Mesenchymal stem cell (in vitro differentiated cells and primary cell): ENCODE measurements at places on chromosomes 4 and X.

GRCh38 chr4:16884673-16885460 is 13.6 kb downstream of the LDB2 start:
- no peaks in the 10 kb centered on the region for H3K27me3 ChIP-seq
- no peaks in the 10 kb centered on the region for H3K4me1 ChIP-seq
- H3K4me3 ChIP-seq = no peak overlapping the region
- H3K36me3 ChIP-seq = peaks cover 79% of the 10 kb centered on the region

DNA sequence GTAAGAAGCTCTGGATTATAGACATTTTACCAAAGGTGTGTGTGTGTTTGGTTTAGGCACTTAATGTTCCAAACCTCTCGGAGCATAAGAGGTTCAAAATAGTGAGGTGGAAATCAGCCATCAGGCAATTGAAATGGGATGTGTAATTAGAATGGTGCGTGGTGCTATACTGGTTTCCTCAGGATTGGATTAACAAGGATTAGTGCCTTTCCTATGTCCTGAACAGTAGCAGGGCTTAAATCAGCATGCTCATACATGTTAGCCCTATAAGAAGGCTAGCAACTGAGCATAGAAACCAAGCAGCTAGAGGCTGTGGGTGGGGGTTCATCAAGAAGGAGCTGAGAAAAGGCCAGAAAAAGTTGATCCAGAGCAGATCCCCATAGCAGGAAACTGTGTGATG is 256.8 kb upstream of the CXXC4 start:
- H3K36me3 ChIP-seq = no peaks in the 10 kb centered on the region
- no peaks in the 10 kb centered on the region for H3K4me1 ChIP-seq
- no peaks in the 10 kb centered on the region for H3K27me3 ChIP-seq
- DNase-seq = no peak

- H3K4me3 ChIP-seq = no peak overlapping the region
- H3K4me1 ChIP-seq = no peaks in the 10 kb centered on the region
- no peak overlapping the region for H3K27ac ChIP-seq
- H3K36me3 ChIP-seq = no peaks in the 10 kb centered on the region
These were observed 26.7 kb upstream of the GUCY1A1 start for GRCh38 chr4:155639704-155640523.

DNA sequence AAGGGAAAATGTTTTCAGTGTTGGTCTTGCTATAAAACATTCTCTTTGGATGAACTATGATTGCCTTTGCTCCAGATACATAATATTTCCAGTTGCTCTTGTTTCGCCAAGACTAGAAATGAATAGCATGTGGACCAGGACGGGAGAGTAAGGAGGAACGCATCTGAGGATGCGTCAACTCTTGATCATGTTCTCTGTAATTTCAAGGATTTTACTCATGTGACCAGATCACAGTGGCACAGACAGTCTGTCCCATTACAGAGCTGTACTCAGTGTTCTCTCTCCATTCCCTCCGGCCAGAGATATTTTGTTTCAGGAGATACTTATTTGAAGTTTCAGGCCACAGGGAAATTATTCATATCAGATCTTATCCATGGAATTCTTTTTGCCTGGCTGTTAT is 266.6 kb downstream of the MID1IP1 start:
- H3K4me1 ChIP-seq = no peaks in the 10 kb centered on the region
- no peaks in the 10 kb centered on the region for H3K36me3 ChIP-seq
- DNase-seq = no peak
- H3K4me3 ChIP-seq = no peak overlapping the region
- H3K27me3 ChIP-seq = peaks cover 31% of the 10 kb centered on the region
- H3K27ac ChIP-seq = no peak overlapping the region

GRCh38 chr4:126727461-126727860 is 905.3 kb upstream of the INTU start:
- H3K4me3 ChIP-seq = no peak overlapping the region
- DNase-seq = no peak
- no peaks in the 10 kb centered on the region for H3K27me3 ChIP-seq
- H3K27ac ChIP-seq = no peak overlapping the region
- no peaks in the 10 kb centered on the region for H3K36me3 ChIP-seq

DNA sequence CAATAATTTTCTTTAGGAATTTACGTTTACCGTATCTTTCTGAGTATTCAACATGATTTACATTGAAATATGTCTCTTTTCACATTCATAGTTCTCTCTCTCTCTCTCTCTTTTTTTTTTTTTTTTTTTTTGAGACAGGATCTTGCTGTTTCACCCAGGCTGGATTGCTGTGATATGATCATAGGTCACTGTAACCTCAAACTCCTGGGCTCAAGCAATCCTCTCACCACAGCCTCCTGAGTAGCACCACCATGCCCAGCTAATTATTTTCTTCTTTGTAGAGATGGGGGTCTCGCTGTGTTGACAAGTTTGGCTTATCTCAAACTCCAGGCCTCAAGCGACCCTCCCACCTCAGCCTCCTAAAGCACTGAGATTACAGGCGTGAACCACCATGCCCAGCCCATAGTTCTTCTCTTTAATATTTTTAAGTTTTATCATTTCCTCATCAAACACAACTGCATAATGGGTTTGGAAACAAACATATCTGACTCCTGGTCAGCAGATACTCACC is 9.8 kb downstream of the SRP72 start:
- no peak for DNase-seq
- H3K4me3 ChIP-seq = no peak overlapping the region
- H3K27ac ChIP-seq = no peak overlapping the region
- H3K4me1 ChIP-seq = no peaks in the 10 kb centered on the region
- no peaks in the 10 kb centered on the region for H3K27me3 ChIP-seq
- H3K36me3 ChIP-seq = peaks cover 30% of the 10 kb centered on the region

- H3K4me1 ChIP-seq = no peaks in the 10 kb centered on the region
- no peaks in the 10 kb centered on the region for H3K36me3 ChIP-seq
- DNase-seq = no peak
- H3K4me3 ChIP-seq = no peak overlapping the region
These were observed 379.4 kb downstream of the FBXW7 start for GRCh38 chr4:152156442-152156841.

DNA sequence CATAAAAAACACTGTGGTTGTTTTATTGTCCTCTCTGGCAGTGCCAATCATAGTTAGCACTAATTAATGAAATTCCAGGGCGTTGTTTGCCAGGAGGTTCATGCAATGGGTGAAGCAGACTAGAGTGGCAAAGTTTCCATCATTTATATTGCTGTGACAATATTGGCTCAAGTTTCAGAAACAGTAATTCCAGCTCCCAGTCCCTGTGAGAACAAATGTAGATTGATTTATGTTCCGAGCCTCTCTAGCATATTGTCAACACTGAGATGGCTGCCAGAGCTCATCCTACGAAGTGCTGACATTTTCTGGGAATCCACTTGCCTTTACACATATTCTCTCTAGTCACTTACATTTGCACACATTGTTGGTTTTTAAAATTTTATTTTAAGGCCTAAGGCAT is 440.0 kb upstream of the IGFBP7 start:
- no peak overlapping the region for H3K4me3 ChIP-seq
- no peaks in the 10 kb centered on the region for H3K4me1 ChIP-seq
- H3K36me3 ChIP-seq = no peaks in the 10 kb centered on the region

GRCh38 chrX:19630228-19630627 is 114.9 kb upstream of the MAP3K15 start:
- H3K4me1 ChIP-seq = peaks cover 12% of the 10 kb centered on the region
- H3K27ac ChIP-seq = no peak overlapping the region

DNA sequence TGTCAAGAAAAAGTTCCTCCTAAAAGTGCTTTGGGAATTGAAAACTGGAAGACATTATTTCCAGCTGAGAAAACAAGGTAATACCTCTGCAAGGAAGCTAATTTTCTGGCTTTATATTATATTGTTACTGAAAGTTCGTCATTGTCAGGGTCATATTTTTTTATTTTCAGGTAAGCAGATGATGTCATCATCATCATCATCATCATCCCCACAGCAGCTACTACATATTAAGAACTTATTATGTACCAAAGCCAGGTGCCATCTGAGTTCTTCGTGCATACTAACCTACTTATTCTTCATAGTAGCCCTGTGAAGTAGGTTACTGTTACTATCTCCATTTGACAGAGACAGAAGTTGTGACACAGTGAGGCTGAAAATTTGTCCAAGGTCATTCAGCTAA is 52.9 kb upstream of the MND1 start:
- H3K4me3 ChIP-seq = no peak overlapping the region
- no peaks in the 10 kb centered on the region for H3K27me3 ChIP-seq
- H3K27ac ChIP-seq = no peak overlapping the region
- H3K36me3 ChIP-seq = peaks cover 47% of the 10 kb centered on the region
- H3K4me1 ChIP-seq = peaks cover 10% of the 10 kb centered on the region

GRCh38 chrX:121851033-121851432 is 803.6 kb downstream of the GLUD2 start:
- no peaks in the 10 kb centered on the region for H3K27me3 ChIP-seq
- no peak overlapping the region for H3K4me3 ChIP-seq
- no peaks in the 10 kb centered on the region for H3K4me1 ChIP-seq
- H3K36me3 ChIP-seq = no peaks in the 10 kb centered on the region
- no peak for DNase-seq

DNA sequence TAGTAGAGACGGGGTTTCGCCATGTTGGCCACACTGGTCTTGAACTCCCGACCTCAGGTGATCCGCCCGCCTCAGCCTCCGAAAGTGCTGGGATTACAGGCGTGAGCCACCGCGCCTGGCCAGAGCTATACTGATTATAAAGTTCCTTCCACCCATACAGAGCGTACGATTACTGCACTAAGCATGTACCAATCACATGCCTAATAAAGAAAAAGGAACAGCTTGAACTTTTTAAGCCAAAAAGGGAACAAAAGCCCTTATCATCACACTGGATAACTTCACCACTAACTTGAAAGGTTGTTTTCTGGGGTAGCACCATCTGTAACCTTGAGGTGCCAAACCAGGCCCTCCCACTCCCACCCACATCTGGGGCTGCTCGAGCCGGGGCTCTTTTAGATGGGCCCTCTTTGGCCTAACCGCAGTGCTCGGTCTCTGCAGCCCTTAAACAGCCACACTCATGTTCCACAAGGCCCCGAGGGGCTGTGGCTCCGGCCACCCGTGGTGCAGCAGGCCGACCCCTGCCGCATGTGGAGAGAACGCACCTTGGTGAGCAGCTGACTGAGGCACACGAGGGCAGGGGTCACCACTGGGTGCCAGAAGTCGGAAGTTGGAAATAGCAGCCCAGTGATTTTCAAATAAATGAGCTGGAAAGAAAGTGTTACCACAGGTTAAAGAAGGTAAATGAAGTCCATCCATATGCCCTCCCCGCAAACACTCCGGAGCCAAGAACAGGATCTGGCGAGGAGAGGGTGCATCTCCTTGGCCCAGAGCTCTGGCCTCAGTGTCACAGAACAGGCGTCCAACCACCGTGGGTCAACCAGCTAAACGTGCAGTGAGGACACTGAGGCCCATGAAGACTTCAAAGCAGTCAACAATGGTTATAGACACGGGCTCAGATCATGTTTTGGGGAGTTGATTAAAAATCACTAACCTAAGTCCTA is 18.4 kb downstream of the NOP14 start:
- H3K27ac ChIP-seq = no peak overlapping the region
- peaks cover 9% of the 10 kb centered on the region for H3K4me1 ChIP-seq
- no peak for DNase-seq
- no peak overlapping the region for H3K4me3 ChIP-seq
- peaks cover 93% of the 10 kb centered on the region for H3K36me3 ChIP-seq

GRCh38 chrX:101931136-101931487 is 715 bp downstream of the ZMAT1 start:
- no peak for DNase-seq
- H3K27me3 ChIP-seq = no peaks in the 10 kb centered on the region
- H3K4me1 ChIP-seq = no peaks in the 10 kb centered on the region
- H3K36me3 ChIP-seq = no peaks in the 10 kb centered on the region

DNA sequence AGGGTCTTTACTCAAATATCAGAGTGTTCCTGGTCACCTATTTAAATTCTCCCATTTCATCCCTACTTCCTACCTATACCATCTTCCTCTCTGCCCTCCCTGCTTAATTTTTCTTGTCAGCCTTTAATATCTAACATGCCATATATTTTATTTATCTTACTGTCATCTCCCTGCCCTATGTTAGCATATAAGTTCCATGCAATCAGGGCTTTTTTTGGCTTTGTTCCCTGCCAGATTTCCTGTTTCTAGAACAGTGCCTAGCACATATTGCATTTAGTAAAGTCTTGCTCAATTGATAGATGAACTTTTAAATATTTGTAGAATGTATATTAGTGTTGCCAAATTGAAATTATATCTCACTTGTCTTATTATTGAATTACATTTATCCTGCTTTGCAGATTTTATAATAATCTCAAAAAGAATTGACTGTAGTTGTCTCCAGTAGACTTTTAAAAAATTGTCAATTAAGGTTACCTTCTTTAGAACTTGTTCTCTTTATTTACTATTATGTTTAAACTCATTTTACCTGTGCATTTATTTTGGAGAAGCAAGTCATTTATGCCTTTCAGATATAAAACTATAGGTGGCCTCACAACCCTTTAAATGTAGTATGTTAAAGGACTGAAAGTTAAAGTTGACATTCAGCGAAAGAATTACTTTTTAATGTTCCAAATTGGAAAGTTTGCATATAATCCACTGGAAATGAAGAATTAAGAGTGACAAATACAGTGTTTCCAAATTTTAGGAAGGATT is 108.2 kb upstream of the BMPR1B start:
- peaks cover 57% of the 10 kb centered on the region for H3K36me3 ChIP-seq
- H3K4me1 ChIP-seq = no peaks in the 10 kb centered on the region
- H3K4me3 ChIP-seq = no peak overlapping the region
- no peaks in the 10 kb centered on the region for H3K27me3 ChIP-seq

GRCh38 chrX:143287236-143287635 is 230.0 kb downstream of the SPANXN3 start:
- H3K27ac ChIP-seq = no peak overlapping the region
- H3K4me1 ChIP-seq = no peaks in the 10 kb centered on the region
- no peaks in the 10 kb centered on the region for H3K27me3 ChIP-seq
- H3K4me3 ChIP-seq = no peak overlapping the region
- H3K36me3 ChIP-seq = no peaks in the 10 kb centered on the region

- DNase-seq = peak; percentile 1
- H3K4me3 ChIP-seq = peak overlapping the region; percentile 64
- no peak overlapping the region for H3K27ac ChIP-seq
- no peaks in the 10 kb centered on the region for H3K27me3 ChIP-seq
- peaks cover 2% of the 10 kb centered on the region for H3K4me1 ChIP-seq
These were observed 54.9 kb downstream of the STOX2 start for GRCh38 chr4:183960046-183960420.

- no peak for DNase-seq
- H3K27me3 ChIP-seq = no peaks in the 10 kb centered on the region
- H3K27ac ChIP-seq = no peak overlapping the region
These were observed 2282.6 kb downstream of the ARAP2 start for GRCh38 chr4:33961761-33962160.

- H3K36me3 ChIP-seq = no peaks in the 10 kb centered on the region
- H3K27ac ChIP-seq = no peak overlapping the region
- peak; percentile 20 for DNase-seq
- H3K4me1 ChIP-seq = no peaks in the 10 kb centered on the region
These were observed 94.5 kb downstream of the DHX15 start for GRCh38 chr4:24489870-24490269.
